ENCODE measurements at places on chromosomes 5 and 9.
A peak's percentile ranks its signal among the peaks of the same experiment; 100 is the strongest.

- DNase-seq, result no peak
These were observed 165.3 kb downstream of the MAN2A1 start for GRCh38 chr5:109855056-109855455.

DNA sequence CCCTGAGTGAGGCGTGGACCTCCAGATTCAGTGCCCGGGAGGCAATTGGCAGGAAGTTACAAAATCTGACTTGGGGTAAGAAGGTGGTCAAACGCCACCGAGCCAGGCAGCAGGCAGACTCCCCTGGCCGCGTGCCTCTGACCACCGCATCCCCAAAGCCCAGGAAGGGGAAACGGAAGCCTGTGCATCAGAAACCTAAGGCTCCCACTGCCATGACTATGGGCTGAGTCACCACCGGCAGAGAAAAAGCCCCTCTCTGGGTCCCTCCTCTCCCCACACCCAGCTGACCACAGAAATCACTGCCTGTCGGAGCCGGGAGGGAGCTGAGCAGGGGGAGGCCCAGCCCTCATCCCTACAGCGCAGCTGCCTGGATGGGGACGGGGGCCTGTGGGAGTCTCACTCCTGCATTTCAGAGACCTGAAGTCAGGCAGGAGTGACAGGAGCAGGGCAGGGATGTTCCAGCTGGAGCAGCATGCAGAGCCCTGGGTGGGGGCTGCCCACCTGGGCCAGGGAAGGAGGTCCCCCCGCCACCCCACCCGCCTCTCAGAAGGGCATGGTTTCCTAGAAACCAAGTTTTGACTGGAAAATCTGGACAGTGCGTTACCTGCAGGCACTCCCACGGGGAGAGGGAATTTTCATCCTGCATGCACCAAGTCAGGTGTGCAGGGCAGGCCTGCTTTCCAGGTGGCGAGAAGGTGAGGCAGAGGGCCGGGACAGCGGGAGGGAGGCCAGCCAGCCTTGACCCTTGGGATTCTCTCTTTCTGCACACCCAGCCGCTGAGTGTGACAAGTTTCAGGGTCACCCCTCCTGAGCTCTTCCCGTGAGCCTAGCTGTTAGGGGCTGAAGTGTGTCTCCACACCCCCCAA is 68.2 kb downstream of the LRSAM1 start:
- peak; percentile 31 for DNase-seq

DNA sequence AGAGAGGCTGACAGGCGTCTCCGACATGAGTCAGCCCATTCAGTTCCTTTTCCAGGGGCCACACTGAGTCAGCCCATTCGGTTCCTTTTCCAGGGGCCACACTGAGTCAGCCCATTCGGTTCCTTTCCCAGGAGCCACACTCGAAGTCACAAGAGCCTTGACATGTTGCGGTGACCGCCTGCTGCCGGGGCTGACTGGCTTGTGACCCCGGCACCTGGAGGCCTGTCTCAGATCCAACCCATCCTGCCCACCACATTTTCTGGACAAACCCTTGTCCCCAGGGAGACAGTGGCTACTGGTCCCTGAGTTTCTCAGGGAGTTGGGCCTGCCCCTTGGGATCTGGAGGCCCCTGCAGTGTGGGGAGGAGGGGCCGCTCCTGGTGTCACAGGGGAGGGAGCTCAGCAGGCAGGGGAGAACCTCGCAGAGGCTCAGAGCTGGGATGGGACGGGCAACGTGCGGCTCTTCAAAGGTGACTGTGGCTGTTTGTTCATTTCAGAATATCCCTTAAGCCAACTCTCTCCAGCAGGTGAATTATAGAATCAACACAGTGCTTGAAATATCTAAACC is 40.5 kb upstream of the LPCAT1 start:
- no peak for DNase-seq

- no peak for DNase-seq
These were observed 242.3 kb downstream of the EBF1 start for GRCh38 chr5:158857371-158857770.

DNA sequence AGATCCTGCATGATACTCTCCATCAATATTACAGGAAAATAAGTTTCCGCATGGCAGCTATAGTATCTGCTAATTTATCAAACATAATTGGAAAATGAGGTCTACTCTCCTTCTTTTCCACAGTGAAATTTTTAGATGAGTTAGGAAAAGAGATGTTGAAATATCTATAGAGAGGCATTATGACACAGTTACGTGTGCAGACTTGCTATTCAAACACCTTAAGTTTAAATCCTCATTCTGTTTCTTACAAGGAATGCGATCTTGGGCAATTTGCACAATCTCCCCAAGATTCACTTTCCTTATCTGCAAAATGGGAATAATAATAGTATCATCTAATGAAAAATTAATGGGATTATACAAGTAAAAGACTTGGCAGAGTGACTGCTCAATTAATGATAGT is 91.7 kb upstream of the SLCO6A1 start:
- no peak for DNase-seq

GRCh38 chr9:107208121-107208520 is 75.0 kb upstream of the RAD23B start:
- no peak for DNase-seq

DNA sequence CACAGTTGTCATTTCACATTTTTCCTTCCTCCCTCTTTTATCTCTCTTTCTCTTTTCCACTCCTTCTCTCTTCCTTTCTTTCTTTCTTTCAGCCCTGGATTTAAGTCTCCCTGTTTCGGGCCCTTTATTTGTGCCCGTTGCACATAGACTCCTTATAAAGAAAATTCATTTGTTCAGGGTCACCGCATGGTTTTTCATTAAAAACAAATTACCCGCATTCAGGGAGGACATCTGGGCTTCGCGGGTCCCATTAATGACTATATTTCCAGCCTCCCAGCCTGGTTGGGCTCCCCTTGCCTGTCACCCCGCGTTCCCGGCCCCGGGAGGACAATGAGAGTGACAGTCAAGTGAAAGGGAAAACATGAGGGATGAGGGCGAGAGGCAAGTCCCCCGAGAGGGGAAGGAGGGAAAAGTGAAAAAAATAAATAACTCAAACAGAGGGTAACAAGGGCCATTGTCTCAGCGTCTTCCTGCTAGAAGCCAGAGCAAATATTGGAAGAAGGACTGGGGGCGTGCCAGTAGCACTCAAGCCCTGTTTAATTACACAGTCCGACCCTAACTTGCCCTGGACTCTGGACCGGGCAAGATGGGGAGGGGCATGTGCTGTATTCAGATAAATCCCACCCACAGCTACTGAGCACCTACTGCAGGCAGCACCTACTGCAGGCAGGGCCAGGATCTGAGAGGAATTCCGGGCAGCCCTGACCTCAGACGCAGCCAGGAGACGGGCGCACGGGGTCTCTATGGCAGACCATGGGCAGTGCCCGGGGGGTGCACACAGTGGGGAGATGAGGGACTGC is 166.2 kb downstream of the PAX5 start:
- no peak for DNase-seq

DNA sequence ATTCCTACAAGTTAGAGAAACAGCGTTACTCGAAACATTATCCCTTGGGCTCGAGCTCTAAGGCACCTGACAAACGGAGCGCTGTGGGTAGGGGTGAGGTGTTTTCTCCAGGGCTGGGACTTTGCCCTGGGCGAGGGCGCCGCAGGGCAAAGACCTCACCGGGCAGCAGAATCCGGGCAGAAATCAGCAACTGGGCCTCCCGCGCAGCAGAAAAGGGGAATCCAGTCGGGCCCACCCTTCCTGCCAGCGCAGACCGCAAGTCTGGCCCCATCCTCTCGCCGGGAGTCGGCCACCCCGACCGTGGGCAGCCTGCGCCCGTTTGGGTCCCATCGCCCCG is 430 bp upstream of the MSH3 start:
- DNase-seq, result no peak

- DNase-seq, result no peak
These were observed 46.4 kb upstream of the ABCA1 start for GRCh38 chr9:104974053-104974962.

DNA sequence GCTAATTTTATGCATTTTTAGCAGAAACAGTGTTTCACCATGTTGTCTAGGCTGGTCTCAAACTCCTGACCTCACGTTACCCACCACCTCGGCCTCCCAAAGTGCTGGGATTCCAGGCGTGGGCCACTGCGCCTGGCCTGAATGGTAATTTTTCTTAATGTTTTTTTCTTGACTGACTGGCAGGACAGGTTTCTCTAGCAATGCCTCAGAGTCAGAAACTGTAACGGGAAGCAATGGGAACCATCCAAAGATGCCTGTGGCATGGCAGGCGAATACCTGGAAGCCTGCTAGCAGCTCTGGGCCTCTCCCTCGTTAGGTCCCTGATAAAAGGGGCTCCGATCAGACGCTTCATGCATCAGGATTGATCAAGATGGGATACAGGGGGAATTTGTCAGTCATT is 639.2 kb downstream of the NR2F1-AS1 start:
- no peak for DNase-seq

DNA sequence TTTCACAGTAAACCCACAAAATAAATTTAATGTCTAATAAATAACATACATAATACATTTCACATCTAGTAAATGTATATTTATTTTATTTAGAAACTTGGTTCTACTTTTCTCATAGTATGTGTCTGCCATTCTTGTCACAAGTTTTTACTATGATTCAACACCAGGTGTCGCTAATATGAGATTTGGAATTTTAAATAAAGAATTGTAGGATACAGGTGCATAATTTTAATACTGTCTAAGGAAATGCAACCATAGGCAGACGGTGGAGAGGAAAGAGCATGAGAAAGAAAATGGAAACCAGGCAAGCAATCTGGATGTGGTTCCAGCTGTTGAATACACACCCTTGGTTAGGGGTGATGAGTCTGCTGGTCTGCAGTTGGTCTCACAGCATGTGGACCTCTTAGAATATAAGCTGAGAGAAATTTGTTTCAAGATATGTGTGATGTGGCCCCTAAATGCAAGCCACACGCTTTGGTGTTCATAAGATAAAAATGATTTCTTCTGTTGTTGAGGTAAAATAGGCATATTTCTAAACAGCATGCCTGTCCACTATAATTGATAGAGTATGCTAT is 114.7 kb upstream of the TXNDC8 start:
- DNase-seq, result no peak

DNA sequence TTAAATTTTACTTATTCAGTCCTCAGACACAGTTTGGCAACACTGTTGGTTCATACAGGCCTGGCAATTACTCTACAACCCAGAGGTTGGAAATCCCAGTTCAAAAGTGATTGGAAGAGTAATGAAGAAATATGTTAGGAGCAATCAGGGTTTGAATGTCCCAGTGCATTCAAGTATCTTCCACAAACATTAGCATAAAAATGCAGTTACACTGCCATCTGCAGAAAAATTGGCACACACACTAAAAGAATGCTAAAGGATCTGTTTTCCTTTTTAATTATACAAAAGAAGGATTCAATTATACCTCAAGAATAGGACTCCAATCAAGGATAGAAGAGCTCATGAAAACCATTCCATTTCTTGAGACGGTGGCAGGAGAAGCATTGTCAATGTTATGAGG is 130.2 kb downstream of the DNAH5 start:
- DNase-seq, result no peak

- DNase-seq, result no peak
These were observed 12.6 kb downstream of the SKP2 start for GRCh38 chr5:36164461-36164860.

DNA sequence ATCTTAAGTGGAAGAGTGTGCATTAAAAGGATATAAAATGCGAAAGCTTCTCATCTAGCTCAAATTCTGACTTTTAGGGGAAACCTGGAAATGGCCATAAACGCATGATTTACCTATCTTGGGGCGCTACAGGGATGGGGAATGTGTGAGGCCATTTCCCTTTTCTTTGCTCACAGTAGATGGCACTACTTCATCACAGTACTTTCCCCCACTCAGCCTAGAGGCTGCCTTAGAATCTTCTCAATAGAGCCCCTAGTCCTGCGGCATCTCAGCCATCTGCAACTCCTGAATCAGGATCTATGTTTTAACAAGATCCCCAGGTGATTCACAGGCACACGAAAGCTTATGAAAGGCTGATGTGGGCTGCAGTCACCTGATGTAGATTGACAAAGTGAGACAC is 110.8 kb downstream of the LHFPL2 start:
- no peak for DNase-seq

- no peak for DNase-seq
These were observed 15.3 kb downstream of the ASPN start for GRCh38 chr9:92467041-92467440.

DNA sequence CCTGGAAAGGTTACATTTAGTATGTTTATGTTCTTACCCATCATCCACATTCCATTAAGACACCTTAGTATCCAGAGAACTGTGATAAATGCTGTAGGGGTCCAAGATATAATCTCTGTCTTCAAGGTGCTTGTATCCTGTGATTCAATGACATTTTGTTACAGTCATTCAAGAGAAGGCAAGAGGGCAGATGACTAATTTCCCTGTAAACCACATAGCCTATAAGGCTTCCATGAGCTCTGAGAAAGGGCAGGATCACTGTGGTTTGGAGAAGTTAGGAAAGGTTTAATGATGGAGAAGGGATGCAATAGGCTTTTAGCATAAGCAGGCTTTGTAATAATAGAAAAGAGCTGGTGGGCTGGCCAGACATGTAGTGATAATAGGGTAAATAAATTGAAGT is 40.0 kb downstream of the PAPPA start:
- no peak for DNase-seq

- no peak for DNase-seq
These were observed 36.2 kb downstream of the RAPGEF1 start for GRCh38 chr9:131703697-131704096.

DNA sequence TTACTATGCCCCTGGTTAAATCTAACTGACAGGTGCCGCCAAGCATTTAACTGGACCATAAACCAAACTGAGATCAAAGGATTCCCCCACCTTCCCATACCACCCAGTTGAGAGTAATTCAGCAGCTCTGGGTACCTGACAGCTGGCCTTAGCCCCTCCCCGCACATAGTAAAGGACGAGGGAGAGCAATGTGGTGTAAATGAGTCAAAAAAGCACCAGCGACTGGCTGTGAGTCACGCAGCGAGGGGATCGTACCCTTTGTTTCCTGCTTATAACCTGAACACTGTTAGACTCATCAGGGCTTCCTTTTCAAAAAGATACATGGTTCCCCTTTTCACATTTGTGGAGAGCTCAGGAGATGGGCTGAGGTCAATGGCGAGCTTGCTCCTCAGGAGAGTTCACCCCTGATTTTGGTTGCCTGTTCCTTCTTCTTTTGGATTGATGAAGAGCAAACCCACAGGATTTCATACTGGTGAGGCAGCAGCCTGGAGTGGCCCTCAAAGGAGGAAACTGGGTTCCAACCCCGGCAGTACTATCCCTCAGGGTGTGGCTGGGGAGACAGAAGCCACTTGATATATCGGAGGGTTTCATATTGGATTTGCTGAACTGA is 71.5 kb downstream of the ANKRD33B start:
- DNase-seq, result no peak
